ENCODE measurements at places on chromosomes 5 and 9.

- no peak for DNase-seq
Observed at GRCh38 chr5:175202463-175203068, 241.4 kb downstream of the DRD1 start.

DNA sequence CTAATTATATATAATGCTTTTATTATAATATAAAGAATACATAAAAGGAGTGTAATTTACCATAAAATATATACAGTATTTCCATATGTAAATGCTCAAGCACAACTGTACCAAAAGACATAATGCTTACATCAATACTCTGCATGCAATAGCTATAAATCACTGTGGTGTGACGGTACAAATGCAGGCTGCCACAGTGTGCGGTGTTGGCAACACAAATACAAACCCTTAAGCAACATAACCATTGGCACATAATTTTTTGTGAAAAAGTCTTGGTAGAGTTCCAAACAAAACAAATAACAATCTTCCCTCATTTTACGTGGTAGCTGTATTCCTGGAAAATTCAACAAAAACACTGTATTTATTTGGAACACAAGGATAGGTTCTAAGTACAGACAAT lies 1.9 kb upstream of the SHISAL2B start:
- DNase-seq, result no peak

DNA sequence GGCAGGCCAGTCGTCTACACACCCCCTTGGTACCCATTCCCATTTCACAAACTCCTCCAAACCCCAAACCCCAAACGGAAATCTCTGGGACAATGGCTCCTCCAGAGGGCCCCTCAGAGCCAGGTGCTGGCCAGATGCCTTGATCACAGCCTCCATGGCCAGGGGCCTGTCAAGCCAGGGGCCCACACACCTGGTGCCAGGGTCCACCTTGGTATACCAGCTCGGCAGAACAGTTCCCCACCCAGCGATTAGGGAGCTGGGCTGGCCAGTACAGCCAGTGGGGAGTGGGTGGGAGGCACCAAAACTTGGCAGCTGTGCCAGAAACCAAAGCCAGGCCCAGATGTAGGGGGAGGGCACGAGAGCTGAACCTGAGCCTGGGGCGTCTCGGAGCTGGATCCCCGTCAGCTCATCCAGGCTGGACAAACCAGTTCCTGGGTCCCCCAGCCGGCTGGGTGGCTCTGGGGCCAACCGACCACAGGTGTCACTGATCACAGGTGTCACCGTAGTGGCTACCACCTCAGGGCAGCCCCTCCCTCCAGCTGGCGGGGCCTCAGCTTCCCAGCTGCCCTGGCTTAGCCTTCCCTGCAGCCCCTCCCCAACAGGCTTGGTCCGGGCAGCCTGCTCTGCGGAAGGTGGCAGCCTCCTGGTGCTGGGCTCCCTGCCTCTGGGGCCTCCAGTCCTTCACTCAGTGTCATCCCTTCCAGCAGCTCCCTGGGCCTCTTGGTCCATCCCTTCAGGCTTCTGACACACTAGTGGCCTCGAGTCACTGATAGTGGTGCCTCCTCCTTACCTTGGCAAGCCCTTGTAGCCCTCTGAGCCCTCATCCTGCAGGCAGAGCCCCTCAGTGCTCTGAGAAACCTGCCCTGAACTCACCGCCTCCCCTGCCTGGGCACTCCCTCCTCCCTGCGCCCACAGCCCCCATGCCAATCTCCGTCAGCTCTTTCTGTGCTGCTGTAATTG lies 6.6 kb upstream of the RMND5B start:
- no peak for DNase-seq

- no peak for DNase-seq
Observed at GRCh38 chr9:136945333-136946227, 537 bp downstream of the C8G start.

GRCh38 chr9:114303571-114303970 lies 19.3 kb upstream of the ORM1 start:
- no peak for DNase-seq

DNA sequence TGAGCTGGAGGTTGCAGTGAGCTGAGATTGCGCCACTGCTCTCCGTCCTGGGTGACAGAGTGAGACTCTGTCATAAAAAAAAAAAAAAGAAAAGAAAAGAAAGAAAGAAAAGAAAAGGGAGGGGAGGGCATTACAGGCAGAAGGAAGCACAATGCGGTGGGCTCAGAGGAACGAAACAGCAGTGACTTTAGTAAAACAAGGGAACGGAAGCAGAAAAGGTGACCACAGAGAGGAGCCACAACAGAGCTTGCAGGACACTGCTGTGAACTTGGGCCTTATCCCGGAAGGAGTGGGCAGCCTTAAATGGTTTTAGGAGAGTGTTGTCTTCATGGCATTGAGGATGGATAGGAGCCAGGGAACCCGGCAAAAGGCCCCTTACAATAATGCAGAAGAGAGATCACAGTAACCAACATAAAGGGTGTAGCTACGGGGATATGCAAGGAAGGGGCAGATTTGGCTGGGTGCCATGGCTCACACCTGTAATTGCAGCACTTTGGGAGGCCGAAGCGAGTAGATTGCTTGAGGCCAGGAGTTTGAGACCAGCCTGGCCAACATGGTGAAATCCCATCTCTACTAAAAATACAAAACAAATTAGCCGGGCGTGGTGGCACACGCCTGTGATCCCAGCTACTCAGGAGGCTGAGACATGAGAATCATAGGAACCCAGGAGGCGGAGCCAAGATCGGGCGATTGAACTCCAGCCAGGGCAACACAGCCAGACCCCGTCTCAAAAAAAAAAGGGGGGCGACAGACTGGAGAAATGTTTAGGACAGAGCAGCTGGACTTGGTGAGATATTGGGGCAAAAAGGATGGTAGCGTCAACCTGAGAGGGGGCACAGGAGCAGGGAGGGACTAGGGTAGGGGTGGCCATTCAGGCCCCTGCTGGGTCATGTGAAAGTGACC lies 83.9 kb upstream of the ZBTB43 start:
- no peak for DNase-seq

DNA sequence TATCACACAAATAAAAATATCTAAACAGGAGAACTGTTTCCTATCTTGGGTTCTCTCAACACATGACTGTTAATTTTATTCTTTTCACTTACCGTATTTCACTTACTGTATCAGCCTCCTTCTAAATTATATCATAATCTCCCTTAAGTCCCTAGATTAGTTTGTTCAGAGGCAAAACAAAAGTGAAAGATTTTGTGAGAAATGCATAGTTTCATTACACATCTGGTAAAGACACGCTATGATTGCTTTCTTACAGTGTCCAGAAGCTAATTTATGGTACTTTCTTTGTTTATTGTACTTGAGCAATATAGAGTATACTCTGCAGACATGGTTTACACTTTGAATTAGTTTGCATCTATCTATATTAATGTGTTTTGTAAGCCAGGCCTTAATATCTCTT lies 159.7 kb upstream of the TLX3 start:
- no peak for DNase-seq

DNA sequence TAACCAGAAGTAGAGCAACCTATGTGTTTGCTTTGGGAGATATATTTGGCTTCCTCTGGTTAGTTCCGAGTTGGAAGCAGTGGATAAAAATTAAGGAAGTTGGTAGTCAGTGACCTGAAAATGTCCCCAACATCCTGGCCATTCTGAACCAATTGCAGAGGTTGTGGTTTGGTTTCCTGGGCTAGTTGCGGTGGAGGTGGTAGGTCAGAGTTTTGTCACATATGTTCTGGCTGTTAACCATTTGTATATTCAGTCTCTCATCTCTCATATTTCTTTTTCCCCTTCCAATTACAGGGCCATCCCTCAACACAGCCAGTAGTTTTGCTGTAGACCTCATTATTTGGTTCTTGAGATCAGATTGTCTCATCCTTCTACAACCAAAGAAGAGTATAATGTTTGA lies 1026.9 kb downstream of the PTPRD start:
- DNase-seq, result no peak

DNA sequence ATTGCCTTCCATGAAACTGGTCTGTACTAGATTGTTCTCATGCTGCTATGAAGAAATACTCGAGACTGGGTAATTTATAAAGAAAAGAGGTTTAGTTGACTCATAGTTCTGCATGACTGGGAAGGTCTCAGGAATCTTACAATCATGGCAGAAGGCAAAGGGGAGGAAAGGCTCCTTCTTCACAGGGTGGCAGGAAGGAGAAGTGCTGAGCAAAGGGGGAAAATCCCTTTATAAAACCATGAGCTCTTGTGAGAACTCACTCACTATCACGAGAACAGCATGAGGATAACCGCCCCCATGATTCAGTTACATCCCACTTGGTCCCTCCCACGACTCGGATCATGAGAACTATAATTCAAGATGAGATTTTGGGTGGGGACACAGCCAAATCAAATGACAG lies 163.2 kb downstream of the RFK start:
- no peak for DNase-seq

- no peak for DNase-seq
Observed at GRCh38 chr9:97529363-97530076, 28.1 kb downstream of the TMOD1 start.

DNA sequence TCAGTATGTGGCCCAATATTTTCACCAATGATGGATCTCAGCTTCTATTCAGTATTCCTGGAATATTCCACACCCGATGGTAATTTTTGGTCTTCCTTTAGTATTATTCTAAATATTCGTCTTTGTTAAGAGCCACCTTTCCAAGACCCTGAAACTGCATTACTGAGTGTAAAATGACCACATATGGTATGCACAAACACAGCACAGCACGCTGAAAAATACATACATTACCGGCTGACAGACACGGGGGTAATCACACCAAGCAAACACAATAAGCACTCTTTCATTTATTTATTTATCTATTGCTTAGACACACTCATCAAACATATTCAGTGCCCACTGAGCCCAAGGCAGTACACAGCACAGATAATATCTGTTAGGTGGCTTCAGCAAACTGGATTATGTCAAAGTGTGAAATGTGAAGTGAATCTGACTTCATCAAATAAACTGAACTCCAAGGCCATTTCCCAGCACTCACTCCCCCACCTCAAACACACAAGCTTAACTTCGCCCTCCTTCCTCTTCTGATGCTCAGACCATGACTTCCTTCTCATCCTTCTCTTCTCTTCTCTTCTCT lies 1637.8 kb upstream of the C9orf72 start:
- DNase-seq, result no peak

GRCh38 chr9:23598994-23599393 lies 227.0 kb downstream of the ELAVL2 start:
- DNase-seq, result no peak

- DNase-seq, result no peak
Observed at GRCh38 chr9:116342941-116343340, 189.3 kb downstream of the PAPPA start.

DNA sequence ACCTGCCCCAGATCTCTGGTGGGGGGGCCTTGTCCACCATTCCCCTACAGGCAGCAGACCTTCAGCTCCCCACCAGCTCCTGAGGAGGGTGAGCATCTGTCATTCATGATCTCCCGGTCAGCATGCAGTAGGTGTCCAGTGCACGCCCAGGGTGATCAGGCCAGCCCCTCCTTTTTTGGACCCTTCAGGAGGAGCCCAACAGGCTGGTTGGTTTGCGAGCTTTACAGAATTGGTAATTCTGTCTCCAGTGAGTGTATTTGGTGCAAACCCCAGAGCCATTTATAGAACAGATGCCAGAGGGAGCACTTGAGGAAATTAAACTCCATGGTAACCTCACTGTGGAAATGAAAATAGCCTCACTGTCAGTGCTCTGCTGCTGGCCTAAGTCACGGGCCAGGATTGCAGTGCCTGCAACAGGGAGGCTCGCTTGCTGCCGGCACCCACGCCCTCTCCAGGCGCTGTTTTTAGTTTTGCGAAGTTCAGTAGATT lies 23.4 kb downstream of the WNK2 start:
- DNase-seq, result no peak

- no peak for DNase-seq
Observed at GRCh38 chr9:75418518-75418917, 330.2 kb downstream of the OSTF1 start.

DNA sequence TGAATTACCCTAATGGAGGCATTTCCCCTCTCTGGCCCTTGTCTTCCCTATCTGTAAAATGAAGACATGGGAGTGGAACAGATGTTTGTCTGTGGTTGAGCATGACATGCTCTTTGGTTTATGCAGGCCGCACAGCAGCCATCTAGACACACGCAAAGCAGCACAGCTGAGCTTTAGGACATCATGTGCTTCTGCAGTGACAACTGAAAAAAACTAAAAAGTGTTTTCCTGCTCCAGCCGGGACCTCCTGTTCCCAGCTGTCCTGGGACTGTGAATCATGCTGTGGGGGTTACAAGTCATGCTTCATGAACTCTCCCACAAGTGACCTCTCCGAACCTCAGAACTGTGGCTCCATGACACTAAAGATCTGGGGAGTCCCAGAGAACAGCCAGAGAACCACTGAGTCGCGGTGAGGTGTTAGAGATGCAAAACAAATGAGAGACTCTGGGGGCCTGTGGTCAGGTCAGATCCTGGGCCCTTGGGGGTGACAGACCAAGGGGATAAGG lies 1.7 kb downstream of the SMIM3 start:
- DNase-seq, result no peak

DNA sequence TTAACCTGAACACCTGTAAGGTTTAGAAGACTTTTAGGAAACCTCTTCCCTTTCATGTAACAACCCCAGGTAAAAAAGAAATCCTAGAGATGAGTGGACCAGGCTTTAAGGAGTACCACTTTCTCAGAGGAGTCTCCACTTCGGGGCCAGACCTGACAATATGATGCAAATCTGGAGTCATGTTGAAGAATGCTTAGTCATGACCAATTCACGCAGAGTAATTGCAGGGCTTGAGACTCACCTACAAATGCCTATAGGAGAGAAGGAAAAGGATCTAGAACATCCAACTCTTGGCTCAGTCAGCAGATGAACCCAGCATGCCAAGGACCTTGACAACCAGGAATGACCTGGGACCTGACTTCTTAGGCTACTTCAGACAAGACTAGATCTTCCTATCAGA lies 235.4 kb downstream of the DOCK8 start:
- DNase-seq, result no peak
